GM04504 (cell line): ENCODE measurements at places on chromosomes 6 and 20.

GRCh38 chr6:137320271-137320670, 101.1 kb upstream of the IFNGR1 start:
- DNase-seq = no peak

DNA sequence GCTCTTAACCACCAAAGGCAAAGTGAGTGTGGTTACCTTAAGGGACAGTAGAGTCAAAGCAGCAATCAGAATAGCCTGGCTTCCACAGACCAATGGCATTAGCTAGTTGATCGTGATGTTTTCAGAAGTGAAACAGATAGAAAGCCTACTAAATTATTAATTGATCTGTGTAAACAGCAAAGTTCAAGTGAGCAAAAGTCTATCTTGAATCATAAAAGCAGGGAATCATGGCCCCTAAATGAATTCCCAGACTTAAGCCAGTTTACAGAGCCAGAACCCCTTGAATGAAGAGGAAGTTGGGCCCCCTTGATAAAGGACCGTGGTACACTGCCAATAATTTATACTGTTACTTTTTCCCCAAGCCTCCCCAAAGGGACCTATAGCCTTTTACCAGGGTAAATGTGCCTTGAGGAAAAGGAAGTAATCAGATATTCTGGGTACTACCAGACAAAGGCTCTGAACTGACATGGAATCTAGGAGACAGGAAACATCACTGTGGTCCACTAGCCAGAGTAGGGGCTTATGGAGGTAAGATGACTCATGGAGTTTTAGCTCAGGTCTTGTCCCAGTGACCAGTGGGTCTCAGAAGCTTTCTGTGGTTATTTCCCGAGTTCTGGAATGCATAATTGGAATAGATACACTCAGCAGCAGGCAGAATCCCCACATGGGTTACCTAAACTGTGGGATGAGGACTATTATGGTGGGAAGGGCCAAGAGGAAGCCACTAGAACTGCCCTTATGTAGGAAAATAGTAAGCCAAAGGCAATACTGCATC, 317.5 kb downstream of the CD83 start:
- DNase-seq = no peak

GRCh38 chr6:94213226-94213625, 793.9 kb upstream of the EPHA7 start:
- no peak for DNase-seq

DNA sequence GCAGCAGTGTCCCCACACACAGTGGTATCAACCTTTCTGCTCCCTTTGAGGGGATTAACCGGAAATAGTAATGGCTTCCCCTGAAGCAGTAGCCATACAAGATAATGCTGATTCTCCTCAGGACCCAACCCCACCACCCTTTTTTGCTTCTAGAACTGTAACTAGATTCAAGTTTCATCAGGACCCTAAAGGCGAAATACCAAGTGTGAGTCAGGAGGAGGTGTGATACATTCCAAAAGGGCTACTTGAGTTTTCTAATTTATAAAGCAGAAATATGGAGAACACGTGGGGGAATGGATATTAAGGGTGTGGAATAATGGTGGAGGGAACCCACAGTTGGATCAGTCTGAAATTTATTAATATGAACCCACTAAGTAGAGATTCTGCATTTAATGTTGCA, 51.5 kb upstream of the CAP2 start:
- DNase-seq = no peak

DNA sequence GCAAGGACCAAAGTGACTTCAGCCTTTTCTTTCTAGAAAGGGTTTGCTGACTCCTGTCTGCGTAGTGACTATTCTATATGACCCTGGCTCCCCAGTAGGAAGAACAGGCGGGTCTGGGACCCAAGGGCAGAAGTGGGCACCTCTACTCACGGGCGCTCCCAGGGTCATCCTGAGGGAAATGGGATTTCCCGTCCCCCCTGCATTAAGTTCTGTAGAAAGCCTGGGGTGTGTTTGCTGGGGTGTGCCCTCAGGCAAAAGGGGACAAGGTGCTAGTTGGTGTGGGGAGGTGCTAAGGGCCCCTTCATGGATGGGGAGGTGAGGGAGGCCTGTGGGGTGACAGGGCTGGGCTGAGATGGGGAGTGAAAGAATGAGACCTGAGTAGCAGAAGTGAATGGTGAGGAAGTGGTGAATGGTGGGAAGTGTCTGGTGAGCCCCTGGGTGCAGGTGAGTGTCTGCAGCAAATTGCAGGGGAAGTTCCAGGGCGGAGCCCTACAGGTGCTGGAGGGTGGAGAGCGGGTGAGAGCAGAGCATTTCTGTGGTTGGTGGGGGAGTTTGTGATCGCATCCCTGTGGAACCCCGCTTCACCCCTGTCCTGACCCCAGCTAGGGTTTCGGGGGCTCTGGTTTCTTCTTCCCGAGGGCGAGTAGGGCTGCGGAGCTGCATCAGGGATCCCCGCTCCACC, 21.1 kb downstream of the RAET1L start:
- no peak for DNase-seq

DNA sequence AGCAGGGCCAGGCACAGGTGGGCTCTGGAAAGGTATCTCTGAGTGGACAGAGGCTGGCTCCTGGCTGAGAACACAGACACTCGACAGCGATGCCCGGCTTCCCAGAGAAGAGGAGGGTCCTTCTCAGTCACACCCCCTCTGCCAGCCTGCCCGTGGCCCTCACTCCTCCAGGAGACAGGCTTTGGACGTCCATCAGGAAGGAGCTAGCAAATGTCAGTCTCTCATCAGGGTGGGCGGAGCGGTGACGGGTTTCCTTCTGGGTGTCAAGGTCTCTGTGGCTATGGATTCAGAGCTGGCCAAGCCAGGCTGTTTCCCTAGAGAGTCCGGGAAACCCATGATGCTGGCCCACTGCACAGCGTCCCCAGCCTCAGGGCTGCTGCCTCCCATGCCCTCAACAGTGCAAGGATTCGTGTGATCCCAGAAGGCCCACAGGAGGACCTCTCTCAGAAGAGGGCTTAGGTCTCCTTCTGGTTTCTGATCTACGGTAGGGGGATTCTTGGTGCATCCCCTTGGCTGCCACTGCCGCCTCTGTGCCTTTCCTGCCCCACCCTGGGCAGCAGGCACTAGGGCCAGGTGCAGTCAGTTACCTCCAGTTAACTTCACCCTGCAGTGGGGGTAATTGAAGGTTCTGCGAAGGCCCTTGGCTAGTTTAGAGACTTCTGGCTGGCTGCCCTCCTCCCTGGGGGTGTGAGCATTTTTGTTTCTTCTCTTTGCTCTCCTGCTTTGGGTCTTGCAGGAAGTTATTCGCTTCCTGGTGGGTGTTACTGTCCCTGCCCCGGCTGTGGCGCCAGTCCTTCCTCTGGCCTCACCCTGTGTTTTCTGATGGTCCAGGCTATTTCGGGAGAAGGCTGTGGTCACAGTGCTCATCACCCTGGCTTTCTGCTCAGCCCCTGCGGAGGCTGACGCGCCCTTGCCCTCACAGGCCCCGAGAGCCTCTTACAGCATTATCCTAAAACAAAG, 80.2 kb downstream of the CDH4 start:
- DNase-seq = no peak

GRCh38 chr6:137970368-137970767, 103.3 kb downstream of the TNFAIP3 start:
- no peak for DNase-seq

DNA sequence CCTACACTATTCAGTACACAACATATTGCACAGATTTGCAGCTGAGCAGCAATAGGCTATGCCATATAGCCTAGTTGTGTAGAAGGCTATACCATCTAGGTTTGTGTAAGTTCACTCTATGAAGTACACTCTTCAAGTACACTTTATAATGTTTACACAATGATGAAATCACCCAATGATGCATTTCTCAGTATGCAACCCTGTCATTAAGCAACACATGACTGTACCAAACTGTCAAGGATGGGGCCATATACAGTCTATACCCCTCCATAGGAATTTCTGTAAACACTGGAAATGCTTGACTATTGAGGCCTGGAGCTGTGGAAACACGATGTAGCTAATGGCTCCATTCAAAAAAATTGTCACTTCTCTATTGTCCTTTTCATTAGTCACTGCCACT, 535.4 kb downstream of the EPM2A start:
- DNase-seq = no peak

GRCh38 chr6:51077821-51078518, 259.3 kb downstream of the TFAP2B start:
- DNase-seq = no peak

DNA sequence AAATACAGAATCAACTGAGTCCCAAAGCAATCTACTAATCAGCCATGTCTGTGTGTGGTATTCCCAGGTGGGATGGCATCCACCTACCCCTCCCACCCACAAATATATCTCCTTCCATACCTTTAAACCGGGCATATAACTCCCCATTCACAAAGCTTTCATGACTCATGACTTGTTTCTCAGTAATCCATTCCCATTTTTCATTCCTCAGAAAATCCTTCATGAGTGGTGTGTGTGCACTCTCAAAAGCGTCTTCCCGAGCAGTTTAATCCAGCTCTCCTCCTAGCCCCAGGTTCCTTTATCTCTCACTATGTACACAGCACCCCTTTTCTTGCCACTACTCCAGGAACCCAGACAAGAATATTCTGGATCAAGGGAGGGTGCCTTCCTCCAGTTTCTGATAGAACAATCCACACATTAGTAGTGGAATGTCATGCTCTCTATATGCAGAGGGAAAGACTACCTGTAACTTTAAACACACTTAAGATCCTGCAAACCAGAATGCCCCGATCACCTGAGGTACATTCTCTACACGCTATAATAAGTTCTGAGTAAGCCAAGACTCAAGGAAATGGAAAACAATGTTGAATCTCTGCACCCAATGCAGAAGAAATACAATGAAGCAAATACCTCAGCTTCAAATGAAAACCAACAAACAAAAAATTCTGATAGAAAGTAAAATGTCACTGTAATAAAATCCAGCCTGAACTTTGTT, 55.7 kb upstream of the IPCEF1 start:
- no peak for DNase-seq

GRCh38 chr6:9025228-9025627, 589.9 kb upstream of the SLC35B3 start:
- no peak for DNase-seq

DNA sequence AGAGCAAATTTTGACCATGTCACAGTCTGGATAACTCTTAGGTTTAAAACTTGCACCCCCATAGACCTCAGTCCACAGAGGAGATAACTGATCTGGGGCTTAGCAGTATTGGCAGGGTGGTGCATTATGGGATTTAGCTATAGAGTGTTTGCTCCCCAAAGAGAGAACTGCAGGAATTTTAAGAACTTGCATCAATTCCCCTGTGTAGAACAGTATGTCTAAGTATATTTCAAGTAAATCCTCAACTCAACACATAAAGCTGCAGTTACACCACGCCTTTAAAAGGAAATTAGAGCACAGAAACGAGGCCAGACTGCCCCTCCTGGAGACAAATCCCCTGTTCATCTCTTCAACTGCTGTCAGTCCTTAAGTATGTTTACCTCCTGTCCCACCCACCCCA, 144.9 kb downstream of the TRMT11 start:
- DNase-seq = no peak

DNA sequence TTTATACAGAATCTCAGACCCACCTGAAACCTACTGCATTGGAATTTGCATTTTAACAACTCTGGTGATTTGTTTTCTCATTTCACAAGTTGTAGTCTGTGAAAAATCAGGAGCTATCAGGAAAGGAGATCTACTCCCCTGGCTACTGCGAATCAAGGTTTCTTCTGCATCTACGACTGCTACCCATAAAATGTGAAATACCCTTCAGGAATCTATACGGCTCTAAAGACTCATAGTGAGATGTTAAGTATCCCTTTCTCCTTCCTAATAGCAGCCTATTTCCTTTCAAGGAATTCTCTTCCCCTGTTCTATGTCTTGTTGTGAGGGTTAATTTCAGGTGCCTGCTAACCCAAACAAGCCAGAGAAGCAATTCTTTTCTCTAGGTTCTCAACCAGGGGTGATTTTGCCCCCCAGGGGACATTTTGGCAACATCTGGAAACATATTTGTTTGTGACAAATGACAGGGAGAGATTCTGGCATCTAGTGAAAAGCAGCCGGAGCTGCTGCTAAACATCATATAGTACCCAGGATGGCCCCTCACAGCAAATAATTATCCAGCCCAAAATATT, 26.3 kb downstream of the WFDC3 start:
- no peak for DNase-seq

DNA sequence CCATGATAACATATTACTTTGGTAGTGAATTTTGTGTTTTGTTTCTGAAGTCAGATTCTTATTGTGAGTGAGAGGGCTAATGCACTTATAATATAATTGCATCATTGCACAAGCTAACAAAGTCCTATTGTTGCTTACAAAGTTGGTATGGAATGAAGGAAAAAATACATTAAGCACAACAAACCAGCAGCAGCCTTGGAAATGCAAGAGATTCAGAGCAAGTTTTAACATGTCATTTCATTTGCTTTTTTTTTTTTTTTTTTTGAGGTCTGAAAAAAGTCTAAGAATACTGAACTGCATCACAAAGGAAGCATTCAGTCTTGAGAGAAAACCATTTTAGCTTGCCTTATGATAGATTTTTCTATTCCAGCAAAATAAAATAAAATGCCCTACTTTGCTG, 57.6 kb downstream of the PLCB4 start:
- DNase-seq = no peak

GRCh38 chr6:37289931-37290330, 32.0 kb upstream of the TMEM217 start:
- no peak for DNase-seq

- DNase-seq = no peak
Observed at GRCh38 chr20:58463256-58463655, 51.9 kb downstream of the APCDD1L start.

DNA sequence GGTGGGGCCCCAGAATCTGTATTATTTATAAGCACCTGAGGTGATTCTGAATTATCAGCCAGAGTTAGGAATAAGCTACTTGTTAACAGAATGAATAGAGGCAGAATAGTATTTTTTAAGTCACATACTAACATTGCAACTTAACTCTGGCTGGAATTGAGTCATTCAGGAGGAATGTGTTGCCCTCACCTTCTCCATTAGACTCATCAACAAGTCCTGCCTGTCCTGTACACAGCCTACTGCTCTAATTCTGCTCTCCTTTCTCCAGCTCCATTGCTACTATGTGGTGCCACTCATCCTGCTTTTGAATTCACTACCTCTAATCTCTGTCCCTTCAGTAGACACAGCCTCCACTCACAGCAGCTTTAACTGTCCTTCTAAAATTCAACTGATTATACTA, 669.4 kb downstream of the DHX35 start:
- no peak for DNase-seq

GRCh38 chr6:124223611-124224345, 420.1 kb downstream of the NKAIN2 start:
- no peak for DNase-seq

- DNase-seq = no peak
Observed at GRCh38 chr20:62378215-62378614, 8.7 kb upstream of the RPS21 start.

DNA sequence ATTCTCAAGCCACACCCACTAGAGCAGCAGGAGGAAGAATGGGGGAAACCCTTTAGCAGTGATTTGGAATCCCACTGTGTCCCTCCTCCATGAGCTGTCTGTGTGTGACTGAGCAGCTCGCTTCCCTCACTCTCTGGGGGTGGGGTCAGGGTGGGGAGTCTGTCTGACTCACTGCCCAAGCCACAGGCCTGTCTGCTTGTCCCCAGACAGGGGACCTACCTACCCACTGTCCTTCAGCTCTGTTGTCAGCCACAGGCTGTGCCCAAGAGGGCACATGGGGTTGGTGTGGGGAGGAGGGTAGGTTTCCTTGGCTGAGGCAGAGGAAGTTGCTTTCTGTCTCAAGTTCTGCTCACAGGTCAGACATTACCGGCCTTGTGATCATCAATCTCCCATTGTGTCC, 127.0 kb downstream of the MAFB start:
- no peak for DNase-seq
